ENCODE measurements at places on chromosomes 5 and 9.

- no peak for DNase-seq
Observed at GRCh38 chr9:77495834-77496671, 152.1 kb downstream of the GNA14 start.

DNA sequence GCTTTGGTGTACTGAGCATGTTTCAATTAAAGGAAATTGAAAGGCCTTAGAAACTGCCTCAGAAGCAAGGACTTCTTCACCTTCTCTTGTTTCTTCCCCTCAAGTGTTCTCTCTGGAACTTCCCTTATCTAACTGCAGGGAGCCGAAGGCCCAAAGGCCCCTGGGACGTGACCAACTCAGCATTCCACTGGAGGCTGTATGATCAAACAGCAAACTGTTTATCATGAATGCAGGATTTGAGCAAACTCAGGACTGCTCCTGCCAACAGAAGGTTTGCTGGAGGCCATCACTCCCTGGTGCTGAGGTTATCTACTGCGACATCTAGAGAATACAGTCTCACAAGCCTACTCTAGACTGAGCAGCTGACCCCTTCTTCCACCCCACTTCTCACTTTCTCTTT is 4.8 kb upstream of the CDH10 start:
- no peak for DNase-seq

GRCh38 chr9:92180002-92180400 is 64.8 kb upstream of the SPTLC1 start:
- no peak for DNase-seq

DNA sequence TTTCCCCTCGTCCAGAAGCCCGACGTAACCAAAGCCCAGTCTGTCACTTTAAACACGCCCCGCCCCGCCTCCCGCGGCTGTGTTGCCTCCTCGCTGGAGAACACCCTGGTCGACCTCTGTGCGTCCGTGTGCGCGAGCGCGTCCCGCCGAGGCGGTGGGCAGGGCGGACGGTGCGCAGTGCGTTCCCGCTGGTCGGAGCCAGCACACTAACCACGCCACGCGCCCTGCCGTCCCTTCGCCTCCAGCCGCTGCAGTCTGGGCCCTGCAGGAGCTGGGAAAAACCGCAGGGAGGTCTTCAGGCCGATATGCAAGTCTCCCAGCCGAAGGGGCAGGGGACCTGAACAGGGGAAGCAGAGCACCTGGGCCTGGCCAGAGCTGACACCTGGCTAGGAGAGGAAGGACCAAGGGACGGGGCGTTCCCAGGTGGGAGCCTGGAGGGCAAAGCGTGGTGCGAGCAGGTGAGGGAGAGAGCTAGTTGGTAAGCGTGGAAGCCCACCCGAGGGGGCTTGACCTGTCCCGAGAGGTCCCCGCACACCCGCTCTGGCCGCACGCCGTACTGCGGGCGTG is 1.3 kb upstream of the PHPT1 start:
- peak; percentile 8 for DNase-seq

DNA sequence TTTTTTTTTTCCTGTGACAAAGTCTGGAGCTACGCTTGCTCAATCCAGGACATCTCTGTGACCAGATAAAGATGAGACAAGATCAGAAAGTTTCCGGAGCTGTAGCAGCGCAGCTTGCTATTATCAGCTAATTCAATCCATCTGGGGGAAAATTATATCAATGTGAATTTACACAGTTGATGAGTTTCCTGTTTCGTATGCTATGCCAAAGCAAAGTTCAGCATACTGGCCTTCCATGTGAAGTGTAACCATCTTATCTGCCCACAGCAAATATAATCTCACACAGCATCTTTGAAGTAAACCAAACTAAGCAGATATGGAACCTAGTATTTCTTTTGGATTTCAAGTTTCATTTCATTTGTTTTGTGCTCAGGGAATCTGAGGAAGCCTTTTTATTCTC is 1767.7 kb downstream of the EFNA5 start:
- DNase-seq: no peak

- DNase-seq: no peak
Observed at GRCh38 chr5:95075111-95075510, 209.8 kb downstream of the MCTP1 start.

DNA sequence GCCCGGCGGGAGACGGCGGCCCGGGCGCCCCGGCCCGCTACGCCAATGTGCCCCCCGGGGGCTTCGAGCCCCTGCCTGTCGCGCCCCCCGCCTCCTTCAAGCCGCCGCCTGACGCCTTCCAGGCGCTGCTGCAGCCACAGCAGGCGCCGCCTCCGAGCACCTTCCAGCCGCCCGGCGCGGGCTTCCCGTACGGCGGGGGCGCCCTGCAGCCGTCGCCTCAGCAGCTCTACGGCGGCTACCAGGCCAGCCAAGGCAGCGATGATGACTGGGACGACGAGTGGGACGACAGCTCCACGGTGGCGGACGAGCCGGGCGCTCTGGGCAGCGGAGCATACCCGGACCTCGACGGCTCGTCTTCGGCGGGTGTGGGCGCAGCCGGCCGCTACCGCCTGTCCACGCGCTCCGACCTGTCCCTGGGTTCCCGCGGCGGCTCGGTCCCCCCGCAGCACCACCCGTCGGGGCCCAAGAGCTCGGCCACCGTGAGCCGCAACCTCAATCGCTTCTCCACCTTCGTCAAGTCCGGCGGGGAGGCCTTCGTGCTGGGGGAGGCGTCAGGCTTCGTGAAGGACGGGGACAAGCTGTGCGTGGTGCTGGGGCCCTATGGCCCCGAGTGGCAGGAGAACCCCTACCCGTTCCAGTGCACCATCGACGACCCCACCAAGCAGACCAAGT is 723 bp downstream of the SNX18 start:
- DNase-seq: no peak

DNA sequence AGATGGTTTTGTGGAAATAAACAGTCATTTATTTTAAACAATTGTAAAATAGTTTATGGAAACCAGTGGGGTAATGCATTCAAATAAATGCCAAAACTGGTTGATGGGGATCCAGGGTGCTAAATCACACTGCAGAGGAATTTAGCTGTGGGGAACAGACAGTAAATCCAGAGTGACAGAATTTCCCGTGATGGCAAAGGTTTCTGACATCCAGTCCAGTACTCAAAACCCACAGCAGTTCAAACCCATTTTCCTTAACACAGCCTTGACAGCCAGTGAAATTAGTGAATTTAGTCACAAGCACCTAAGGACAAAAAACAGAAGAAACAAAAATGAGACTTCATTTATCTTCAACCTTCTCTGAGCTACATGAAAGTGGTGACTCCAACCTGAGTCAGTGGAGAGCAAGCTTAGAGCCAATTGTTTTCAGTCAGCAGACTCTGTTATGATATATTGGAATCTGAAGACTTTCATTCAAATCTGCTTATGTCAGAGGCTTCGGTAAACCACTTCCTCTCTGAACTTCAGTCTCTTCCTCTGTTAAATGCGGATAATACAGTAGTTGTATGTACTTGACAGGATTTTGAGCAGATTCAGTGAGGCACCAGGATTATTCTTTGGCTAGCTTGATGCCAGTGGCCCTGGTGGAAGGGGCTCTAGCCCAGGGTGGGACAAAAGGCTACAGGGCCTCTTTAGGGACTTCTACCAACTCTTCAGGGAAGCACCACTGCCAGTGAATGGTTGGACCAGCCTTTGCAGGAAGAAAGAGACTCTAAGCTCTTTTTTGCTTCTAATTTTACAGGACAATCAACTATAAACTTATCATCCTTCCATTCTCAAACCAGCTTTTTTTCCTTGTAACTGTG is 185.3 kb downstream of the MAPKAP1 start:
- DNase-seq: peak; percentile 8

DNA sequence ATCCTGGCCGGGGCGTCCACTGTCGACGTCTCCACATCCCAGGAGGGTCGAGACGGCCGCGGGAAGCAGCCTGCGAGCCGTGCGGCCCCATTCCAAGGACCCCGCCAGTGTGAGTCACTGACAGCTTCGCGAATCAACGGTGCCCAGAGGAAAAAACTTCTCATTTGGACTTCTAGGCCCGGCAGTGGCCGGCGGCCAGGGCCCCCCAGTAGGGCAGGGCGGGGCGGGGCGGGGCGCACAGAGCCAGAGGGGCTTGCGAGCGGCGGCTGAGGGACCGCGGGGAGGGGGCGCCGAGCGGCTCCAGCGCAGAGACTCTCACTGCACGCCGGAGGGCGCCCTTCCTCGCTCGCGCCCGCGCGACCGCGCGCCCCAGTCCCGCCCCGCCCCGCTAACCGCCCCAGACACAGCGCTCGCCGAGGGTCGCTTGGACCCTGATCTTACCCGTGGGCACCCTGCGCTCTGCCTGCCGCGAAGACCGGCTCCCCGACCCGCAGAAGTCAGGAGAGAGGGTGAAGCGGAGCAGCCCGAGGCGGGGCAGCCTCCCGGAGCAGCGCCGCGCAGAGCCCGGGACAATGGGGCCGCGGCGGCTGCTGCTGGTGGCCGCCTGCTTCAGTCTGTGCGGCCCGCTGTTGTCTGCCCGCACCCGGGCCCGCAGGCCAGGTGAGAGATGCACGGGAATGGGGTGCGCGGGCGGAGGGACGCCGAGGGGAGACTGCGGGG is at the start of gene F2R:
Gene F2R, plus strand, starts transcription at position 391 of the 720 bp plus-strand sequence. Its CDS starts 182 bp downstream, at position 573.
- DNase-seq: no peak

Measured in SIG-M5 (cell line).